Right lobe of liver (tissue), 6 donors: ENCODE measurements at places on chromosomes 4 and X. TPM values are rescaled to one million over a fixed set of nuclear protein-coding genes. Genes with fewer than 3 reads are reported as not detected.

GRCh38 chr4:122958505-122958904 is 36.1 kb upstream of the NUDT6 start:
- no peak for DNase-seq

GRCh38 chr4:142404191-142404611 is 441.9 kb downstream of the INPP4B start:
- no peak for DNase-seq

DNA sequence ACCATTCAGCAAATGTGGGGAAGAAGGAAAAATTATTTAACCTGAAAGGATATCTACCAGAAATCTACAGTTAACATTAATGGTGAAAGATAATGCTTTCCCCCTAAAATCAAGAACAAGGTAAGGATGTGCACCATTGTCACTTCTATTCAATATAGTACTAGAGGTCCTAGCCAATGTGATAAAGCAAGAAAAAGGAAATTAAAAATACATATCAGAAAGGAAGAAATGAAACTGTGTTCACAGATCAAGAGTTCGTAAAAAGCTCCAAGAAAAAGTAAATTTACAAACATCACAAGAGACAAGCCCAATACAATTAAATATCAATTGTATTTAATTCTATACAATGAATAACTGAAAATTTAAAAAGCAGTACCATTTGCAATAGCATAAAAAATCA is 57.6 kb downstream of the CNOT6L start:
- no peak for DNase-seq

DNA sequence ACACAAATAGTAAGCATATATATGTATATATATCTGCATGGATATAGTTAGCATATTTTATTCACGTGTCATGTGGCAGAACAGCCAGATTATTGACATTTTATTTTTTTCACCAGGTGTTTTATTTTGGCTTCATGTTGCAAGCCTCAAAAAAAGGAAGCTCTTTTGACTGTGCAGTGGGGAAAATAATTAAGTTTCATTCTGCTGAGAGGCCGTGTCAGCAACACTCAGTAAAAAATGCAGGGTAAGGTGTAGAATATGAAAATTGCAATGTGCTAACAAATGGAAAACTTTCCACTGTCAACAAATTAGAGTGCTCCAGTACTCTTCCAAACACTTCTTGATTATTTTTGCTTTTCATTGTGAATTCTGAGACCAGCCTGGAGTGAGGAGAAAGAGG is 511.5 kb downstream of the GLUD2 start:
- no peak for DNase-seq

DNA sequence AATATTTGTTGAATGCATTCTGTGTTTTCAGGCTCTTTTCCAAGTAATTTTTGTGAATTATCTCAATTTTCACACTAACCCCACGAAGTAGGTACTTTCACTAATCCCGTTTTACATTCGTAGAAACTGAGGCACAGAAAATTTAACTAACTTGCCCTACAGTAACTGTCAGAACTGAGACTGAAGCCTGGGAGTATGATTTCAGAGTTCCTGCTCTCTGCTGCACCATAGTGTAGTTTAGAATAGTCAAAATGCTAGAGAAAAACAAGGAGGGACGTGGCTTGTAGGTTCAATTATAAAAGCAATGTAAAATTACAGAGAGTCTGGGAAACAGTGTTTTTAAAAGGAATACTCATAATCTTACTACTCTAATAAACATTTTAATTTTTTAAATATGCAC is 2.2 kb downstream of the CLCN3 start:
- no peak for DNase-seq

GRCh38 chrX:10611441-10612090 is 8.8 kb downstream of the MID1 start:
- no peak for DNase-seq

GRCh38 chrX:40084471-40085101 is 13.2 kb downstream of the BCOR start:
- no peak for DNase-seq

DNA sequence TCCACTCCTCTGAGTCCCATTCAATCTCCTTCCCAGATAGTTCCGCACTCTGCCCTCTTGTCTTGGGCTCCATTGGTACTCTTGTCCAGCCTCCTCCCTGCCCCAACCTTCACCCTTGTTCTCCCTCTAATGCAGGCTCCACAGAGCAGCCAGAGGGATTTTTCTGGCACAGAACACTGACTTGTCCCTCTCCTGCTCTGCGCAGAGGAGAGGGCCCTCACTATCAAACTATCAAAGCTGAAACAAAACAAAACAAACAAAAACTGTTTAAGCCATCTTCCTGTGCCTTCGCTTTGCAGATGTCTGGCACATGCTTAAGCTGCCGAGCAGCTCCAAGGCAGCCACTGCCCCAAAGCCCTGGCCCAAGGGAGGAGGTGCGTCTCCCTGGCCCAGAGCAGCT is 2.9 kb downstream of the CNGA2 start:
- DNase-seq: no peak

Gene REELD1
- 0.44 TPM for total RNA-seq

Gene ATP7A
- 3.2 TPM for total RNA-seq

Gene MUC7
- not detected for total RNA-seq

Gene PGAM4
- total RNA-seq: not detected

Gene CTAG1B
- total RNA-seq: not detected

Gene IL21
- total RNA-seq: not detected

Gene RBBP7
- total RNA-seq: 32.4 TPM

Gene XIAP
- total RNA-seq: 24.0 TPM
